ENCODE measurements at places on chromosomes 6 and 20.

GRCh38 chr6:23620911-23621401 is 505.1 kb upstream of the NRSN1 start:
- DNase-seq: no peak

DNA sequence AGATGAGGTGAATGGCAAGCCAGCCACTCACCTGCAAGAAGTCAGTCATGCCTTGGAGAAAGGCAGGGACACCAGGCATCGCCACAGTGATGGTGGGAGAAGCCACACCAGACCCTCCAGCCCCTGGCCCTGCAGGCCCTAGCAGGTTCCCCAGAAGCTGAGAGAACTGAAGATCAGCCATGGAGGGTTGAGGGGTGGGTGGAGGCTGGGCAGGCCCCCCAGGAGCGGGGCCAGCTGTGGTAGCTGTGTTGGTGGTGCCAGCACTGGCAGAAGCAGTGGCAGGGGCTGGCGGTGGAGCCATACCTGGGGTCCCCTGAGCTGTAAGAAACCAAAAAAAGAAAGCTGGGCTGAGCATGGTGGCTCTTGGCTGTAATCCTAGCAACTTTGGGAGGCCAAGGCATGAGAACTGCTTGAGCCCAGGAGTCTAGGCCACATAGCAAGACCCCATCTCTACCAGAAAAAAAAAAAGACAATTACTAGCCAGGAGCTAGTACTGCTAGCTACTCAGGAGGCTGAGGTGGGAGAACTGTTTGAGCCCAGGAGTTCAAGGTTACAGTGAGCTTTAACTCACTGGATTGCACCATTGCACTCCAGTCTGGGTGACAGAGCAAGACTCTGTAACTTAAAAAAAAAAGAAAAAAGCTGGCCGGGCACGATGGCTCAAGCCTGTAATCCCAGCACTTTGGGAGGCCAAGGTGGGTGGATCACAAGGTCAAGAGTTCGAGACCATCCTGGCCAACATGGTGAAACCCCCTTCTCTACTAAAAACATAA is 9.5 kb downstream of the BAG6 start:
- no peak for DNase-seq

GRCh38 chr6:103335412-103335811 is 1524.3 kb downstream of the HACE1 start:
- no peak for DNase-seq

DNA sequence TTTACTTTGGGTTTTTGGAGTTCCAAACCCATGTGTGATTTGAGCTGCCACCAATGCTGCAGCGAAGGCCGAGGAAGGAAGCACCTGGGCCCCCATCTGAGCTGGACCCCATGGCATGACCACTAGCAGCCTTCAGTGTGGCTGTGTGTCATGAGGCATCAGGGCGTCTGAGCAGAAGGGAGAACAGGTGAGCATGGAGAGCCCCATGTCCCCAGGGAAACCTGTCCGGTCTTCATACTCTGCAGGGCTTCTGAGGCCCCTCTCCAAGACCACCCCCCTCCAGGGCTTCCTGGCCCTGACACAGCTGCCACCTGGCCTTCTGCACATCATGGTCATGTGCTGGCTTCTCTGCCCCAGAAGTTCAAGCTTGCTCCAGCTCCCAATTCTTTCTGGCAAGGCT is 169.1 kb upstream of the CST7 start:
- DNase-seq: no peak

DNA sequence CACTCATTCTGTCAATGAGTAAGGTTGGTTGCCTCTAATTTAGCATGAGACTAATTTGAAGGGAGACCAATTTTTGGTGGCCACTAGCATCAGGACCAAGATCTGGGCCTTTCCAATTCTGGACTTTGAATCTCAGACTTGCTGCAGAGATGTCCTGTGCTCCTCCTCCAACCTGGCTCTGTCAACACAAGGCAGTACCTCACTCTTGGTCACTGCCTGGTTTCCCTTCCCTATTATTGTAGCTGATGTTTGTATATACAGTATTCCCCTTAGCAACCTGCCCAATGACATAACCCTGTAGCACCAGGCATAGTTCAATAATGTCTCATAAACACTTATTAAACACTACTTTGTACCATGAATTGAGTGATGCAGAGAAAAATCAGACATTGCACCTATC is 50.4 kb downstream of the UNC5CL start:
- DNase-seq: peak; percentile 4

DNA sequence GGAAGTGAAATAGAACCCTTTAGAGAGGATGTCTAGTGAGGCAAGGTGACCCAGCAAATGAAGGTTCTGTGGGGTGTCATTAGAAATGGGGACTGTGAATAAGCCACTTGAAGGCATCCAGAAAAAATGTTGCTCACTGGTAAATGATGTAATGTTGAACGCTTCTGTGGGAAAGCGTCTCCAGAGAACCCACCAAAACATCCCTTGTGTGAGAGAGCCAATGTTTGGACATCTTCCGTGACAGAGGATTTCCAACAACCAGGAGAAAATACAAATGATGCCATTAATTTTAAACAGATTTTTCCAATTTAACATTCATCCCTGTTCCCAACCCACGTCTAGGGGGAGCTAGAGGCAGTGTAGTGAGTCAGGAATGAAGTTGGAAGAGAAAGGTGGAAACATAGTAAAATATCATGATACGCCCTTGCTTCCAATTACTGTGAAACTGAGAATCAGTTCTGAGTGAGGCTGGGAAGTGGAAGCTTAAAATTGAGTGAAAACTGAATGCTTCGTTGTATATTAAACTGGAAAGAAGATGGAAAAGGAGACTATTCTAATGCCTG is 584.2 kb downstream of the CD109 start:
- no peak for DNase-seq

DNA sequence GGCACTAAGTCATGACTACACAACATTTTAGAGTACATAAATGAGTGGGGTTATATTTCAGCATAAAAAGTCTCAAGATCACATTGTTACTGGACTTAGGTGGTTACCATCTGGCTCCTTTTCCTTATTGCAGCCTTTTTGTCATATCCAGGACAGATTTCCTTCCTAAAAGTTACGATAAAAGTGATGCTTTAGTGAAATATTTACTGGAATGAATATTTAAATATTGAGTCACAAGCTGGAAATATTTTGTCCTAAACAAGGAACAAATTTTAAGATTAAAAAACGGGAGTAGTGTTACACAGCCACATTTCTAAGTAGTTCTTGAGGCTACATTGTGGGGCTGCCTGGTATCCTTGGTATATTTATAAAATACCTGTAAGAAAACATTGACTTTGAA is 52.2 kb downstream of the CDC40 start:
- DNase-seq: no peak

Measured in CD4-positive, alpha-beta T cell treated with Interleukin-10 for 1 hour (primary cell).